ENCODE measurements at places on chromosomes 3 and 15.

- no peak for DNase-seq
These were observed 18.5 kb upstream of the EID1 start for GRCh38 chr15:48859426-48859825.

GRCh38 chr15:92724144-92724543, 68.6 kb upstream of the FAM174B start:
- DNase-seq: no peak

DNA sequence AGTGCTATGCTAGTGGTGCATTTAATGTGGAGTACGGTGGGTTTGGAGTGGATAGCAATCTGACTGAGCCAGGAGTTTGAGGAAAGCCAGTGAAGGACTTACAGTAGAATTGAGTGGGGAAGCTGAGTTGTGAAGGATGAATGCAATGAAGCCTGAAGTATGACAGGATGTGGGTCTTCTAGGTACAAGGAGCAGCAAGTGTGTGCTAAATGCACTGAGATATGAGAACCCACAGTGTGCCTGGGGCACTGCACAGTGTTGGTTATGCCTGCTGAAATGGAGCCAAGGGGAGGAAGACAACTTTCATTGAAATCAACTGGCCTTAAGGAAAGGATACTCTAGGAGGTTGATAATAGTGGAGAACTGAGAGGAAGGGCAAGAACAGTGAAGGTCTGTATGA, 105.5 kb upstream of the MRPL3 start:
- no peak for DNase-seq

DNA sequence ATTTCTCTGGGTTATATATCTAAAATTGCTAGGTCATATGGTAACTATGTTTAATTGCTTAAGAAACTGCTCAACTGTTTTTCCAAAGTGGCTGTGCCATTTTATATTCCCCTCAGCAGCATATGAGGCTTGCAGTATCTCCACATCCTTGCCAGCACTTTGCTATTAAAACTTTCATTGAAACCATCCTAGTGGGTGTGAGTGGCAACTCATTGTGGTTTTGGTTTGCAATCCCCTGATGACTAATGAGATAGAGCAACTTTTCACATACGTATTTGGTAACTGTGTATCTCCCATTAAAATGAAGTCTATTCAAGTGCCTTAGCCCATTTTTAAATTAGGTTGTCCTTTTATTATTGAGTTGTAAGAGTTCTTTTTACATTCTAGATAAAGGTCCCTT, 17.3 kb downstream of the KPNA1 start:
- peak; percentile 94 for DNase-seq

DNA sequence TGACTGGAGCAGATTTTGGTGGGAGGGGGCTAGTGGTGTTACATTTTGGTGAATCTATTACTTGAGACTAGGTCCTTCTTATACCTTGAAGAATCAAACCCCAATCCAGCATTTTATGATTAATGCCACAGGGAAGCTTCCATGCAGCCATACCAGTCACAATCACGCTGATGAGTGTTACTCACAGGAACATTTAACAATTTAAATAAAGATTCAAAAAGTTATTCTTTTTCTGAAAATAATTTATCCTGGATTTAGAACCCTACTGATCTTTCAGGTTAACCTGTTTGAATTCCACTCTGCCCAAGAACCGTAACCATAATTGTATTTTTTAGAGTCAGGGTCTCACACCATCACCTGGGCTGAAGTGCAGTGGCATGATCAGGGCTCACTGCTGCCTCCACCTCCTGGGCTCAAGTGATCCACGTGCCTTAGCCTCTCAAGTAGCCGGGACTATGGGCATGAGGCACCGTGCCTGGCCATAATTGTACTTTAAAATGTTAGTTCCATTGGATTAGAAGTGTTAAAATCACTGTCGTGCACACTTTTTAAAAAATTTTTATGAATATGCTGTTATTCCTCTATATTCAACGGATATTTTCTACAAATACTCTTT, 929 bp upstream of the MTMR10 start:
- peak; percentile 12 for DNase-seq

DNA sequence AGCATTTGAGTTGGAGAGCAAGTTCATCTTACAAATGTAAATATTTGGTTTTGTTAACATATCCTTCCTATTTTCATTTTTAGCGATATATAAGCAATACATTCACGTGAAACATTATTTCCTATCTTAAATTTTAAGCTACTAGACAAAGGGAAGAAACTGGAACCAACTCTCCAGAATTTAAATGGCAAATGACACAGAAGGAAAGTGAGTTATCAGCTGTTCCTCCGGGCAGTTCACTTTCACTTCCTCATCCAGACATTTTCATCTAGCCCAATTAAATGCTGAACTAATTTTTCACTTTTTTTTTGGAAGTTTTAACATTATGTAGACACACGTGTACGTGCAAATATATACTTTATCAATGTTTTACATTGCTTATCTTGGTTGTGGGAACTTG, 58.7 kb downstream of the MORC1 start:
- DNase-seq: no peak

DNA sequence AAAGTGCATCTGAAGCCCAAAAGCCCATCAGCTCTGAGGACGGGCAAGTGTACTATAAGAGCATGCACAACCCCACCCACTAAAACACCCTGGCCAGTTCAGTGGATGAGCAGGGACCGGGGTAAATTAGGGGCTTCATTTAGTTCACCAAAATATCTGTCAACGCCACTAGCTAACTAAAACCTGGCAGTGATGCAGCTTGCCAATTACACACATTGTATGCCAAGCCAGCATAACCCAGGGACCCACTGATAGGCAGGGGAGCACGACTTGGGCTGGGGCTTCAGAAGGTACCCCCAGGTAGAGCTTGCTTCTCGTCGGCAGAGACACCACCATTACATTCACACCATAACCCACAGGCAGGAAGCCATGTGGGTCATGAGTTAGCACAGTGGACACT, 47.0 kb downstream of the PTPN23 start:
- no peak for DNase-seq

- peak; percentile 40 for DNase-seq
These were observed 716 bp downstream of the SELENOS start for GRCh38 chr15:101276501-101277037.

DNA sequence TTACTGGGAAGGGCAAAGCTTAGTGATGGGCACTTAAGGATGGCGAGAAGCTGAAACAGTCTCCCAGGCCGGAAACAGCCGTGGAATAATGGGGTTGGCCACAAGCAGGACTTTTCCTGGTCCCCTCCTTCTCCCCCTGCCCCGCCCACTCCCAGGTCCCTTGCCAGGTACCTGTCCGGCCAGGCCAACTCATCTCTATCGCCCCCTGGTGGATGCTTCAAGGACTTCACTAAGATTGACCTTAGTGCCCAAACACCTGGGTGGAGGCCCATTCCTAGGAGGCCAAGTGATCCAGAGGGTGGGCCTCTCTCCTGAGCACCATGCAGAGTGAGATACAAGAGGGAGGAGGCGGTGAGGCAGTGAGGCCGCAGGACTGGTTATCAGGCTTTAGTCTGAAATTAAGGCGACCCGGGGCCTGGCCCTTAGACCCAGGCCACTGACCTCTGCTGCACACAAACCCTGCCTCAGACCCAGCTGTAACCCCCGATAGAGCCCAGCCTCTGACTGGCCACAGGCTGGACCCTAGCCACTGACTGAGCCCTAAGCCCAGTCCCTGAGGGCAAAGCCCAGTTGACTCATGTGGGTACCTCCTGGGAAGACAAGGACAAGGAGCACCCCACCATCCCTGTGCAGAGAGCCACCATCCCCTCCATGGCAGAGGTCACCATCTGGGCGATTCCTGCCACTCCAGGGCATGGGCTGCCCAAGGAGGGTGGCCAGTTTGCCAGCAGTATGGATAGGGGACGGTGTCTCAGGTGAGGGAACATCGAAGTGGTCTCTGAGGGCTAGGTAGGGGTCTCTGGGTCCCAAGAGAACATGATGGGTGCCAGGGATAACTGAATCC, 37.6 kb downstream of the VIPR1 start:
- DNase-seq: no peak

DNA sequence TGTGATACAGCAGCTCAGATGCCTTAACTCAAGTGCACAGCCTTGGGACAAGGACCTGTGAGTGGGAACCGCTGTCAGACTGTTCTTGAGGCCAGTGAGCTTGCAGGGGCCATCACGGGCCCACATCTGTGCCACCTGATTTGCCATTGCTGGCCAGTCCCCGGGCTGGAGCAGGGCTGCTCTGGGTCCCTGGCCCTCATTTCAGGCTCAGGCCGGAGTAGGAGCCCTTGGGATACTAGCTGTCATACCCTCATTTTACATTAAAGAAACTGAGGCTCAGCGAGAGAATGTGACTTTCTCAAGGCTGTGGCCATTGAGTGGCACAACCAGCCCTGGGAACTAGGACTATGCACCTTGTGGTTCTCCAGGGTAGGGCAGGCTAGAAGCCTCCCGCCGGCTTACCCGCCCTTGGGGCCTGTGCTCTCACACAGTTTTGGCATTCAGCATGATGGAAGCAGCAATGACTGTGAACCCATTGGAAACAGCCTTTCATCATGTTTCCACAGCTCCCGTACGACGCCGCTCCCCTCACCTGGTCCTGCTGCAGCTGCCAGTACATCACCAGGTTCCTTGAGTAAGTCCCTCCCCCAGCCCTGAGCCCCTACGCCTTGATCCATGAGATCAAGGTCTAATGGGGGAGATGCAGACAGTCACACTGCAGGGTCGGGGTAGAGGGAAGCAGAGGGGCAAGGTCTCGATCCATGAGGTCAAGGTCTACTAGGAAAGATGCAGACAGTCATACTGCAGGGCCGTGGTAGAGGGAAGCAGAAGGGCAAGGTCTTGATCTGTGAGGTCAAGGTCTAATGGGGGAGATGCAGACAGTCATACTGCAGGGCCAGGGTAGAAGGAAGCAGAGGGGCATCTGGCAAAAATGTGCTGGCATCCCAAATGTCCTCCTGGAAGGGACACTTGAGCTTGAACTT, 42.2 kb downstream of the GOLGA6L10 start:
- no peak for DNase-seq

GRCh38 chr3:133691273-133692107, 29.7 kb upstream of the TOPBP1 start:
- peak; percentile 45 for DNase-seq

DNA sequence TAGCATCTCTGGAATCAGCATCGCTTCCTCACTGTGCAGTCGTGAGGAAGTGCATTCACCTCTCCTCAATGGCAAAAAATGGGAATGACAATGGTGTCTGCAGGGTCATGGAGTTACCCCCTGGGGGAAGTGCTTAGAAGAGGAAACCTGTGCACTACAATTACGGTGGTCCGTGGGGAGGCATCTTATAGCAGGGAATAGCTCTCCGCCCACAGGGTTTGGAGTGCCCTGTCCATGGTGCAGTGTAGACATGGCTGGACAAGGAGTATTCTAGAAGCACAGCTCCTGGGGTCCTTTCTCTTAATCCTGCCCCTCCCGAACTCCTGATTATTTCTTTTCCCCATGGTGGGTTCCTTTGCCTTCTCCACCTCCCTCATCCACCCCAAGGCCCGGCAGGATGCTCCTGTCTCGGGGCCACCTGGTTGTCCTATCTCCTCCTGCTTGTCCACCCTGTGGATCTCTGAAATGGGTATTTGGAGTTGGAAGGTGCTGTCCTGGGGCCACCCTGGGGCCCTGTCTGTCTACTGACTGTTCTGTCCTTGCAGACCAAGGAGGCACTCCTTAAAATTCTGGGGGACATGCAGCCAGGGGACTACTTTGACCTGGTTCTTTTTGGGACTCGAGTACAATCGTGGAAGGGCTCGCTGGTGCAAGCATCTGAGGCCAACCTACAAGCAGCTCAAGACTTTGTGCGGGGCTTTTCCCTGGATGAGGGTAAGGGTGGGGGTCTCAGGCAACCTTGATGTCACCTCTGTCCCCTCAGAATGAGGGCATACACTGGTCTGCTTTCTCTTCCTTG, 5.2 kb downstream of the ITIH1 start:
- no peak for DNase-seq

Data from amniotic epithelial cell (primary cell).